NCI-H510A (cell line): ENCODE measurements at places on chromosomes 2 and 18.

DNA sequence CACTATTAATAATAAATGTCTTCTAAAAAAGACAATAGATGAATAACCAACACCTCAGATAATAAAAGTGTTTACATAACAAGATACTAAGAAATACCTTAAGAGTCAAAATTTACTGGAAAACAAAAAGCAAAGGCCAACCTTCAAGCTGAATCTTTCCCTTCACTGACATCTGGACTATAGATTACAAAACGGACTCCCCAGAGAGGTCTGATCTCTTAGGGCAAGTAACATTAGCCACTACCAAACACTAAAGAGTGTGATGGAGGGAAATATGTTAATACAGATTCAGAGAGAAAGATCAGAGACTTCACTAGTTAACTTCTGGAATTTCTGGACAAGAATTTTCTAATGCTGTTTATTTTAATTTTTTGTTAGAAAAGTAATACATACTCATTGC is 13.9 kb downstream of the CLASP1 start:
- no peak for DNase-seq

DNA sequence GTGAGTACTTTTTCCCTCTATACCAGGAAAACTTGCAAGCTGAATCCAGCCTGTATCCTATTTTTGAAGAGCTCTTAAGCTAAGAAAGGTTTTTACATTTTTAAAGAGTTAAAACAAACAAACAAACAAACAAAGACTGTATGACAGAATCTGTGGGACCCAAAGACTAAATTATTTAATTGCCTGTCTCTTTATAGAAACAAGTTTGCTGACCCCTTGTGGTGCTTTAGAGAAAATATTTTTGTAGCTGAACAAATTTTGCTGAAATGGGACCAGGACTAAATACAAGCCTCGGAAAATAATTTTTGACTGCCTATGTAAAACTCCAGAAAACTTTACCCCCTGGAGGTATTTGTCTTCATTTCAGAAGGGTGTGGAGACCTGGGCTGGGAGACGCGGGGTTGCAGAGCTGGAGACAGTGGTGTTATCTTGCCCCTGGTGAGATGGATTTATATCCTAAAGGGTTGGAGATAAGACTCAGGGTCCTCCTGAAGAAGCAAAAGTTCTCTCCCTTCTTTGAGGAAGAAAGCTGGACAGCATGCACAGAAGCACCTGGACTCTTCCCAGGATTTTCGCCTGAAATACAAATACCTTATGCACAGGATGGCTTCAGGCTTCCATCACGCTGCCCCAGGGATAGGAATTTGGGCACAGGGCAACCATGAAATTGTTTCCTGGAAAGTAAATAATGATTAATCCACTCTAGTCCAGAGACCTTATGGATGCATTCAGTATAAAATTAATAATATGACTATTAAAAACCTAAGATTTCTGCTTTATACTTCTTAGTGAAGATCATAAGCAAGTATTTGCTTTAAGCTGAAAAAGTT is 54.3 kb downstream of the TMX3 start:
- peak; percentile 29 for DNase-seq

GRCh38 chr2:142710336-142710735 is 167.1 kb upstream of the KYNU start:
- DNase-seq, result no peak

DNA sequence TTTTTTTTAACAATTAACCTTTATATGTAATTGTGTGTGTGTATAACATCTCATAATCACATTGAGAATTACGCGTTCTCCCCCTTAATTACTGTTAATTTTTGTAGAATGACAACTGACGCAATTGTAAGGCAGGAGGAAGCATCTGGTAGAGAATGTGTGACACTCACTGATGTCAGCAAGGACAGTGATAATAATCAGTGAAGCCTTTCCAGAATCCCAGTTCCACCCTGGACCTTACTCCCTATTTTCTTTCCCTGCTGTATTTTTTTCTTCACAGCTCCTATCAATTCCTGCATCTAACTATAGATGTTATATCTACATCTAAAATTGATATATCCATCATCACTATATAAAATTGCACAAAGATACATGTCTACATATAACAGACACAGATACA is 16.1 kb upstream of the STRN start:
- no peak for DNase-seq

DNA sequence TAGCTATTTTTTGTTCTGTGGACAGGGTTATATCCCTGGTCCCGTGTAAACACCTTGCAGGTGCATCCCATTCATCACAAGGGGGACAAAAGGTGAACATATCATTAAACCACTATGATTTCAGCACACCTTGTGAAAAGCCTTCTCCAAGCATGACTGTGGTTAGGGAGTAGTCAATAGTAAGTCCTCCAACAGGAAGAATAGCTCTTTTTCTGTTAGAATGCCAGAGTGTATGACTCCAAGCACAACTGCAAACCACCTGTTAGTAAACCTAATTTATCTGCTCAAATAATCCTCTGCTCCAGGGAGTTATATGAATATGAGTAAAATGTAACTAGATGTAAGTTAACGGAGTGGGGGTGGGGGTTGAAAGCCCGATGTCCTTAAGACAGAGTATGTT is 240.5 kb downstream of the AGPS start:
- DNase-seq, result no peak
